ENCODE measurements at places on chromosomes 3 and 15. TPM values are rescaled to one million over a fixed set of nuclear protein-coding genes. Genes with fewer than 3 reads are reported as not detected.

DNA sequence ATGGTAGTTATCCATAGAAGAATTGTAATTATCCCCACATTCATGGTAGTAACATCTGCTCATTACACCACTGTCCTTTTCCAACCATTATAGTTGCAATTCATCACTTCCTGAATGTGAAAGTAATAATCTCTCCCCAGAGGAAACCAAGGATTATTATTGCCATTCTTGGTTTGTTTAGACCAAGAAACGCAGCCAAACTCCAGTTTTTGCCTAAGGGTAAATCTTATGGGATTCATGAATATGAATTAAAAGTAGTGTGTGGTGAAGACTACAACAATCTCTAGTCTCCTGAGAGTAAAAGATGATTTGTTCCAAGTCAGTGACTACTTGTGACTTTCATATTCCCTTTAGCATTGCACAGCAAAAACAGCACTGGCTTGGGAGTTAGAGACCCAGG lies 45.7 kb upstream of the ABI3BP start:
- H3K4me3 ChIP-seq: no peak overlapping the region
- no peaks in the 10 kb centered on the region for H3K27me3 ChIP-seq
- H3K4me1 ChIP-seq: peaks cover 4% of the 10 kb centered on the region
- no peaks in the 10 kb centered on the region for H3K36me3 ChIP-seq
- DNase-seq: no peak
- no peak overlapping the region for H3K27ac ChIP-seq

DNA sequence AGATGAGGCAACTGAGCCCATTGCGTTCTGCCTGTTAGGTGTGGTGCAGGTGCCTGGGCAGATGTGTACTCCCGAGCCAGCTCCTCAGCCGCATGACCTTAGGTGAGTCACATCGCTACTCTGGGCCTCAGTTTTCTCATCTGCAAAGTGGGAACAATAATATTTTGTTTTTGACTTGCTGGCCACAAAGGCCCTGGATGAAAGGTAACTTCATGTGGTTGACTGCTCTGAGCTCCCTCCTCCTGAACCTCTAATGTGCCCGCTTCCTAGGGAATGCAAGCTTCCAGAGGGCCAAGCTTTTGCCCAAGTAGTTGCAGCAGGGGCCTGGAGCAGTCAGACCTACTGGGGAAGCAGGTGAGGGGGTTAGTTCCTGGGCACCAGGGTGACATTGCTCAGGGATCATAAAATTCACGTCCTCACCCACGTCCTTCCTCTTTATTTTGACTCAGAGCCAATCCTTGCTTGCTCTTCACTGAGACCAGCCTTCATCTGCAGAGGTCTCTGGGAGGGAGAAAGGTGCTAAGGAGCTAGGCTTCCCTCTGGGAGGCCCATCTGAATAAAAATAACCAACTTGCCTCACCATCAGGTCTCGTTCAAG lies 149.0 kb upstream of the TLE3 start:
- no peak for DNase-seq
- no peaks in the 10 kb centered on the region for H3K36me3 ChIP-seq
- peaks cover 13% of the 10 kb centered on the region for H3K27me3 ChIP-seq
- H3K4me1 ChIP-seq: peaks cover 22% of the 10 kb centered on the region
- H3K27ac ChIP-seq: no peak overlapping the region

COLQ gene
- total RNA-seq: 4.8 TPM

DNA sequence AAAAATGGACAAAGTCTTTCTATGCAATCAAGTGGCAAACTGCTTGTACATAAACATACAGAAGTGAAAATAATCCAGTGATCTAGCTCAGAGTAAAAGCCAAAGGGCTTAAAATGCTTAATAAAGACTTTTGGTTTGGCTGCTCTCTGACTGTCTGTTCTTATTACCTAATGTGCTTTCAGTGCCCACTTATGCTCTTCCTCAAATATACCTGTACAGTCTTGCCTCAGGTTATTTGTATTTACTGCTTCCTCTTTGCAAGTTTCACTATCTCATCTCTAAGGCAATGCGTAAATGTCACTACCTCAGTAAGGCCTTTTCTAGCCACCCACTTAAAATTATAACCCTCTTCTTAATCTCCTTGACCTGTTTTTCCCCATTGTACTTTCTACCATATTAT lies 171.8 kb downstream of the EPHA6 start:
- no peaks in the 10 kb centered on the region for H3K36me3 ChIP-seq
- peaks cover 3% of the 10 kb centered on the region for H3K27me3 ChIP-seq
- H3K4me1 ChIP-seq: no peaks in the 10 kb centered on the region
- no peak overlapping the region for H3K27ac ChIP-seq
- DNase-seq: no peak

GRCh38 chr3:85270488-85270887 lies 311.7 kb downstream of the CADM2 start:
- H3K4me3 ChIP-seq: no peak overlapping the region
- peaks cover 18% of the 10 kb centered on the region for H3K4me1 ChIP-seq
- peak overlapping the region; percentile 81 for H3K27ac ChIP-seq
- DNase-seq: no peak
- no peaks in the 10 kb centered on the region for H3K36me3 ChIP-seq

DNA sequence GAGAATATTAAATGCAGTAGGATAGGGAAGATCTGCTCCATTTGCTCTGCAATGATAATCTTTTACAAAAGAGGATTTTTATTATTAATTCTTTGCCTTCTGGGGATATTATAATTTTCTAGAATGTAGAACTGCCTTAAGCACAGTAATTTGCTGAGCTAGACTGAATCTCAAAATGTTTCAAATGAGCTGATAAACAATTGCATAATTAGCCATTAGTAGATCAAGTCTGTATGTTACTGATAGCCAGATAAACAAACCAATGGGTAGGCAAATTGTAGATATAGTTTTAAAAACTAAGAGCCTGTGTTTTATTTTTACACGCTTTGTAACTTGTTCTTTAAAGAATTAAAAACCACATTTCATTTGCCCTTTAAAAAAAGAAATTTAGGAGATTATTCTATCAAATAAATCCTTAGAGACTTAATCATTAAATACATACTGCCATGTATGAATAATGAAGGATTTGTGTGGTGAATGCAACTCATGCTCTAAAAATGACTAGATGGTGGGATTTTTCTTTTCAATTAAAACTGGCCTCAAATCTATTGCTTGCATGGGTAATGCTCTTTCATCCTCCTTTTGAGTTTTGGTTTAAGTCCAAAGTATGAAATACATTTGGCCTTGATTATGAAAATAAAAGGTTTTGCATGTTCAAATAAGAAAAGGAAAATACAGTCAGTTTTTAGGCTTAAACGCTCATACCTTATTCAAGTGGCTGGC lies 32.6 kb upstream of the NANOGP8 start:
- H3K27me3 ChIP-seq: no peaks in the 10 kb centered on the region
- H3K36me3 ChIP-seq: no peaks in the 10 kb centered on the region
- no peak for DNase-seq

TRH gene
- total RNA-seq: 1.7 TPM

DNA sequence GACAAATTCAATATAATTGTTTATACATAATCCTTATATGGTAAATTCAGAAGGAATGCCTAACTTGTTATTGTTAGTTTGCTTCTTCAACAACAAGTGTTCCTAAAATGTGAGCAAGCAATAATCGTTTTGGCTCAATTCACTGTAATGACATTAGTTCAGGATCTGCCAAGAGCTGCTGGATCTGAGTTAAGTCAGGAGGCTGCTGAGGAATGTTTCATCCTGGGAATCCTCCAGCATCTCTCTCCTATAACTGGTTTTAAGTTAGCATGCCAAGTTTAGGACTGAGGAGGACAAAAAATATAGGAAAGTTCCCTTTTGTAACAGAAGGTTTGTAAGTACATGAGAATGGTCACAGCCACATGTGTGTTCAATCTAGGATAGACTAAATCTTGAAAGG lies 4.9 kb upstream of the GTF2A2 start:
- no peaks in the 10 kb centered on the region for H3K27me3 ChIP-seq
- no peaks in the 10 kb centered on the region for H3K4me1 ChIP-seq
- no peak for DNase-seq
- no peak overlapping the region for H3K27ac ChIP-seq

NSMCE3 gene
- total RNA-seq: 6.5 TPM

UBA7 gene
- total RNA-seq: 0.54 TPM

Data from glutamatergic neuron (in vitro differentiated cells).